ENCODE measurements at places on chromosomes 7 and 10.

GRCh38 chr7:29256693-29257002 is 62.1 kb downstream of the CHN2 start:
- no peak for DNase-seq

GRCh38 chr7:16260236-16260728 is 161.1 kb downstream of the CRPPA start:
- no peak for DNase-seq

DNA sequence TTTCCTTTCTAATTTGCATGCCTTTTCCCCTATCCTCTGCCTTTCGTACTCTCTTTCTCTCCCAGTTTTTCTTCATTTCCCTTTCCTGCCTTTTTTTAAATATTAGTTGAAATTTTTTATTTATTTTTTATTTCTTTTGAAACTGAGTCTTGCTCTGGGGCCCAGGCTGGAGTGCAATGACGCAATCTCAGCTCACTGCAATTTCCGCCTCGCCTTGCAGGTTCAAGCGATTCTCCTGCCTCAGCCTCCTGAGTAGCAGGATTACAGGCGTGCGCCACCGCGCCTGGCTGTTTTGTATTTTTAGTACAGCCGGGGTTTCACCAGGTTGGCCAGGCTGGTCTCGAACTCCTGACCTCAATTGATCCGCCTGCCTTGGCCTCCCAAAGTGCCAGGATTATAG is 20.0 kb upstream of the HUS1 start:
- no peak for DNase-seq

DNA sequence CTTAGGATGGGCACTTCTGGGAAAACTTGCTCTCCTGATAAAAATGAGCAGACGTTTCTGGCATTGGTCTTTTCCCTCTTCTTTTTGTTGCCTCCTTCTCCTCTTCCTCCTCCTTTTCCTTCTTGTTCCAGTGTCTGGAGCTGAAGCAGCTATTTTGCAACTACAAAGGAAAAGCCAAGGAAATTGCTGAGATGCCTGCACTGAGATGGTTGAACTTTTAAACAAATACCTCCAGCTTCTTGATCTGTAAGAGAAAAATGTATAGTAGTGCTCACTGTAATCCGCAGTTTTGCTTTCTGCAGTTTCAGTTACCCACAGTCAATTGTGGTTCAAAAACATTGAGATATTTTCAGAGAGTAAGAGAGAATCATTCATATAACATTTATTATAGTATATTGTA is 7.5 kb upstream of the SND1 start:
- DNase-seq: no peak

DNA sequence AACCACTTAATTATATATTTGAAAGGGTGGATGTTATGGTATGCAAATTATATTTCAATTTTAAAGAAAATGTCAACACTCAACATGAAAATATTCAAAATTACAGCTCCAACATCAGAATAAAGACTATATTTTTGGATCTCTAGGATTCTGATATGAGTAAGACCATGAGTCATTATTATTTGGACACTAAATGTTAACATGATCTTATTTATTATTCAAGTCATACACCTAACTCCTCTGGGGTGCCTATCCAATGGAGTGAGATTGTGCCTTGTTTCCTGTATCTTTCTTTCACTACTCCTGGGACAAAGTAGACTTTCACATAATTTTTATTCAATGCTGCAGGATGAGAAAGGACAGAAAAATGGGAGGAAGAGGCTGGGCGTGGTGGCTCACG is 135.2 kb upstream of the PRSS1 start:
- no peak for DNase-seq

DNA sequence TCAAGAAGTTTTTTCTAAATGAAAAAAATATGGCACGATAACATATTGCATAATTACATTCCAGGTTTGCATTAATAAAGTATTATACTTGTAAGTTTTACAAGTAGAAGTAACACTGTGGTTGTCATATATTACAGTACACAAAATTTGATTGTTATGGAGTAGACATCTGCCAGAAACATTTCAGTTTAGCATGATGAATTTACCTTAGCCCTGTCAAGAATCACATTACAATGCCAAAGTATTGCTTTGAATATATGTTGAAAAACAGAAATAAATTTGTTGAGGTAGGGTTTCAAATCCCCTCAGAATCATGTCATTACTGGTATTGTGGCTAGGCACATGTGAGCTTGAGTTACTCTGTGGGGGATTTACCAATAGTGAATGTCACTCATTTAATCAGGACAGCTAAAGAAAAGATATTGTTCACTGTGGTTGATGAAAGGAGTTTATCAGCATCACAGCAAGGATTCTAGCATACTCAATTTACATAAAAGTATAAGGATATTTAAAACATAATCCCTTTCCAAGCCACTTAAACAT is 112.1 kb downstream of the MDFIC start:
- no peak for DNase-seq

- peak; percentile 75 for DNase-seq
Observed at GRCh38 chr10:62804356-62805230, at the start of gene ADO. Gene ADO (plus strand): TSS chr10:62804720. CDS start chr10:62805060, 340 bp downstream.

GRCh38 chr10:103535595-103535994 is 42.1 kb downstream of the NEURL1 start:
- DNase-seq: no peak

DNA sequence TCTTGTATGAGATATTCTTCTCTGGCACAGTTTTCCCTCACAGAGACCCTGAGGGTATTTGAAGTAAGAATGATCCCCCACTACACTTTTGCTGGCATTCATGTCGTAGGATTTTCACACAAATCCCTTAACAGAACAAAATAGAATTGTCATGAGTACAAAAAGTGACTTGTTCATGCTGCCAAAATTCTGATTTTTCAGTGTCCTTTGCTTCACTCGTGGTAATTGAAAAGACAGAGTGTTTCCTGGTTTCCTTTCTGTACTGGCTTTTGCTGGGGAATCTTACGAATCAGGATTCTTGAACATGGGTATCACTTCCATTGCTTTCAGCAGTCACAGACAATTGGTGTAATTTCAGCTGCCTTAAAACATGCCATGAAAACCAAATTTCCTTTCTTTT is 756.3 kb downstream of the REEP3 start:
- no peak for DNase-seq

DNA sequence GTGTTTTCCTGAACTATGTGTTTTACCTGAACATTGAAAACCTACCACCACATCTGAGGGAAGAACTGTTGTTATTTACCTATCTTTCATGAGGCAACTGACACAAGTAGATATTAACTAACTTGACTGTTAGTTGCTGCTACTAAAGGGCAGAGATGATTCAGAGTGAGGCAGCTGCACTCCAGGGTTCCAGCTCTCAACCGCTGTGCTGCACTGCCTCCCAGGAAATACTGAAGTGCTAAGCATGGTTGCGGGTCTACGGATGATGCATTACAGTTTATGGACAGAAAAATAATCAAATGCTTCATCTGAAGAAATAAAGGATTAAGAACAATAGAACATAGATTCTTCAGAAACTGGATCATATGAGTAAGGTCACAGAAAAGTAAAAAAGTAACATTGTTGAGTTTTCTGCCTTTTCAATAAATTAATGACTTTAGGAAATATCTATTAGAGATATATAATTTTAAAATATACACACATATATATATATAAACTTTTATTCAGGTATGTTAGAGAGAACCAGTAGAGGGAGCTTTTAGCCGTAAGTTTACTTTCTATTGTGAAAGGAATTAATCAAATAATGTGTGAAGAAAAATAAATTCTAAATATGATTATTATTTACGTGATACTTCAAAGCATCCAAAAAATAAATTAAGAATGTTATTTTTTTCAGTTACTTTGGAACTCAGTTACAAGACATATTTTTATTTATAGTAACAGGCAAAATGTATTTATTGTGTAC is 620.0 kb downstream of the CNTNAP2 start:
- no peak for DNase-seq

GRCh38 chr10:80924063-80924952 is 386.6 kb downstream of the SH2D4B start:
- no peak for DNase-seq

DNA sequence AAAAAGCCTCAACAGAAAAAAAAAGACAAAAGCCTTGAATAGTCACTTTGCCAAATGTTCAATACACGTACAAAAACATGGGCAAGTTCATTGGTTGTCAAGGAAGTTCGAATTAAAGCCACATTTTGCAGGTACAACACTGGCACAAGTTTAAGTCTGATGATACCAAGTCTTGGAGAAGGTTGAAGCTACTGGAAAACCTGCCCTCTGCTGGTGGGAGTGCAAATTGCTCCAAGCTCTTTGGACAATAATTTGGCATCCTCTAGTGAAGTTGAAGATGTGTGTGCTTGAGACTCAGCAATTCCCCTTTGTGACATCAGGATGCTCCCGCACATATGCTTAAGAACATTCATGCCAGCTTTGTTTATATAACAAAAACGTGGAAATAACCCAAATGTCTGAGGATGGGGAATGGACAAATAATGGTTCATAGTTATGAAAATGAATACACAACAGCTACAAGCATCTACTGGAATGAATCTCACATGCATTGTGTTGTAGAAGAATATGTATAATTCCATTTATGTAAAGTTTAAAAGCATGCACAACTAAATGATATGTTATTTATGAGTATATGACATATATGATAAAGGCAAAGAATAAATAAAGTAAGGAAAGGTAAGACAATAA is 120.0 kb upstream of the PLPP4 start:
- DNase-seq: peak; percentile 40

GRCh38 chr7:1156782-1157535 is 3.0 kb downstream of the ZFAND2A start:
- no peak for DNase-seq

- no peak for DNase-seq
Observed at GRCh38 chr10:108411206-108411605, 1246.7 kb upstream of the SORCS1 start.

- DNase-seq: peak; percentile 25
Observed at GRCh38 chr7:118080947-118081346, 103.0 kb upstream of the LSM8 start.
